ENCODE measurements at places on chromosomes 7 and 10.

GRCh38 chr10:31278279-31278941 is 40.6 kb upstream of the ZEB1 start:
- no peak for DNase-seq

DNA sequence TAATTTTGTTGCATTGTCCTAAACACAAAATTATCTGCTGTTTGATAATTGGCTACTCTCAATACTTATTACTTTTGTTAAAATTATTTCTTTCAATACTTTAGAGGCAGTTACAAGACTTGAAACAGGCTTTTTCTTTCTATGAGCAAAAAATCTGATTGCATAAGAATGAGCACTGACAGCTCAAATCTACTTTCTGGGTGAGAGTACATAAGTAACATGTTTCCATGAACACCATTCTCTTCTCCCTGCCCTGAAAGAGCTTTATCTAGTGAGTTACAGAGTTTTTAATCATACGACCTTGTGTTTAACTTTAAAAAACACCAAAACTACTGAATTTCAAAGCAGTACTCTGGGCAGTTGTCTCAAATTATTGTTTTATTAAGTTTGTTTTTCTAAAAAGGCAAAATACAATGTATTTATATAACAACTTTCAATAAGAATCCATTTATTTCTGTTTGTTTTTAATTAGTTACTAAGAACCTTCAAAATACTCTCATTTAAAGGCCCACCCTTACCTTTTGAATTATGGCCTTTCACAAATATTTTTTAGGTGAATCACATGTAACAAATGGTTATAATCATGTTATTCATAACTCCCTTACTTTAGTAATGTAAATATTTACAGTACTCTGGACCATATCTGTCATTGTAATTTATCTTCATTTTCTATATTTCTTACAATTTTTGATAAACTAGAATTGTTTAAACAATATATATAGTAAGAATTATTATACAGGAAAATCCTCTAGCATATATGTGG is 23.0 kb upstream of the TFAM start:
- no peak for DNase-seq

GRCh38 chr7:42154173-42154572 is 82.8 kb downstream of the GLI3 start:
- DNase-seq = no peak

- DNase-seq = no peak
These were observed 65.2 kb downstream of the KLHDC10 start for GRCh38 chr7:130135208-130136205.

DNA sequence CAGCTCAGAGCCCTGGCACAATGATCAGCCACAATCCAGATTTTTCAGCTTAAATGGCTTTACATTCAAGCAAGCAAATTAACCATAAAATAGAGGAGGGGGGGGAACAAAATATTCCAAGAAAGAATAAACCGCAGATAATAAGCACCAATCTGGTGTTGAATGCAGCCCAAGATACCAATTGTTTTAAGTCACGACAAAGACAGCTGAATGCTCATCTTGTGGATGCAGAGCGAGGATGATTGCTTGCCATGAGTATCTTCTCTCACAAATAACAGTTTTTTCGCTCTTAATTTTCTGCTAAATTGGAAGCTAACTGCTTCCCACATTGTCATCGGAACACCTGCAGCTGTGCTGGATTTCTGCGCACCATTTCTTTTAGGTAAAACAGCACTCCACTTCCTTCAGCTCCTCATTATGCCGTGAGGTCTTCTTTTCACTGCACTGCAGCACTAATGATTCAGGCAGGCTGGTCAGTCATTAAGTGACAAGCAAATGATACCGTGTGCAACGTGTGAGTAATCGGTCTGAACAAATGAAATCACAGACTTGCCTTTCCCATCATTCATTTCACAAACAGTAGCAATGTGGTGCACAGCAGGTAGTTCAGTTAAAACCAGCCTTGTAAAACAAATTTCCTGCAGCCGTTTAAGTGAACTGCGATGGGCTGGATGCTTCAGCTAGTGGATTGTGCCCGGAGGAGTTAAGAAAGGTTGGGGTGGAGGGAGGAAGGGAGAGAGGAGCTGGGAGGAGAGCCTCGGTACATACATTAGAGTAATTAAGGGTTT is 106.4 kb upstream of the CDCA7L start:
- DNase-seq = peak; percentile 2

DNA sequence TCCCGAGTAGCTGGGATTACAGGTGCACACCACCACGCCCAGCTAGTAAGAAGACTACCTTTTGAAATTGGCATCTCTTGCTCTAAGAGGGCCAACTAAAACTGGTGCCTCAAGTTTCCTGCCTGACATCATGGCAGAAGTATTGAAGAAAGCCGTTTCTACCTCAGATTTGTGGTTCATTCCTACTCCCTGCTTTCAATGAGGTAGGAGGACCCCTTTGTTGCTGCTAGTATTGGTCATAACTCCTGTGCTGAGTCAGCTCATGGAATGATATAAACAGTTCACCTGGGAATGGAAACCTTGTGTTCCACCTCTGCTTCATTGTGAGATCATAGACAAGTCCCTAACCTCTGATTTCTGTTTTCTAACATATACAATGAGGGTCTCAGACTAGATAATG is 82.8 kb downstream of the CDK6 start:
- no peak for DNase-seq

DNA sequence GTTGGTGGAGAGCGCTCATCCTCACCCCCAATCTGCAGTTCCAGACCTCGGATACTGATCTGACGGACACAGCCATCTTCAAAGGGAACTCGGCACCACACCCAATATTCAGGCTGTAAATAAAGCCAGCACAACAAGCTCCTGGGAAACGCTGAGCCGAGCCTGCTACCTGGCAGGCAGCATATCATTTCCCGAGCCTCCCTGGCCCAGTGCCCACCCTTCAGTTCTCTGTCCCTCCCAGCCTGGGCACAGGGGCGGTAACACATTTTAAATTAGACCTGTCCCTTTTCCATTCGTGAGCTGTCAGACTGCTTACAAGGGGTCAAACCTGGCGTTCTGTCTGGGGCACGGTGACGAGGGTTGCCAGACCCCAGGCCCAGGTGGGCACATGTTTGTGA is 250.5 kb downstream of the ARHGAP12 start:
- no peak for DNase-seq

GRCh38 chr10:63106111-63106755 is 26.9 kb upstream of the NRBF2 start:
- DNase-seq = peak; percentile 78

- DNase-seq = no peak
These were observed 1.5 kb downstream of the ADCY1 start for GRCh38 chr7:45575501-45576248.

DNA sequence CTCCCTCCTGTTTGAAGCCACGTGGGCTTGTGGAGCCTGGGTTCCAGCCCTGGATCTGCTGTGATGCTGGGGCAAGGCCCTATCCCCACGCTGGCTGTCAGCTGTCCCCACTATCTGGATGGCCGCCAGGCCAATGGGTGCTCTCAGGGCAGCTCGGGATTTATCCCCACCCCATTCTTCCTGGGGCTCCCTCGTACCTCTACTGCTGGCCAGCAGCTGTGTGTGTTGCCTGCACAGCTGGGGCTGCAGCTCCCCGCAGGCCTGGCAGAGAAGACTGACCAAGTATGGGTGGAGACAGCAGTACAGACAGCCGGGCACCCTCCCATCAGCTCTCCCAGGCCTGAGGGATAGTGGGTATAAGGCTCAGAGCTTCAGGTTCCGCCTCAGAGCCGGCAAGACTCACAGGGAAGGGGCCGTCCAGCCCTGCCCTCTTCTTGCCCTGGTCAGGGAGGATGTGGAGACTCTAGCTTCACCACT is 13.6 kb downstream of the CLIP2 start:
- DNase-seq = no peak

DNA sequence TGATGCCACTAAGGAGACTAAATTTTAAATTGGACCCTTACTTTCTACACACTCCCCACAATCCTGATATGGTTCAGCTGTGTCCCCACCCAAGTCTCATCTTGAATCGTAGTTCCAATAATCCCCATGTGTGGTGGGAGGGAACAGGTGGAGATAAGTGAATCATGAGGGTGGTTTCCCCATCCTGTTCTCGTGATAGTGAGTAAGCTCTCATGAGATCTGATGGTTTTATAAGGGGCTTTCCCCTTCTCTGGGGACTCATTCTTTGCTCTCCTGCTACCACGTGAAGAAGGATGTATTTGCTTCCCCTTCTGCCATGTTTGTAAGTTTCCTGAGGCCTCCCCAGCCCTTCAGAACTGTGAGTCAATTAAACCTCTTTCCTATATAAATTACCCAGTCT is 18.4 kb upstream of the BET1 start:
- no peak for DNase-seq

GRCh38 chr10:9596368-9596920 is 1421.2 kb upstream of the CELF2 start:
- peak; percentile 18 for DNase-seq

DNA sequence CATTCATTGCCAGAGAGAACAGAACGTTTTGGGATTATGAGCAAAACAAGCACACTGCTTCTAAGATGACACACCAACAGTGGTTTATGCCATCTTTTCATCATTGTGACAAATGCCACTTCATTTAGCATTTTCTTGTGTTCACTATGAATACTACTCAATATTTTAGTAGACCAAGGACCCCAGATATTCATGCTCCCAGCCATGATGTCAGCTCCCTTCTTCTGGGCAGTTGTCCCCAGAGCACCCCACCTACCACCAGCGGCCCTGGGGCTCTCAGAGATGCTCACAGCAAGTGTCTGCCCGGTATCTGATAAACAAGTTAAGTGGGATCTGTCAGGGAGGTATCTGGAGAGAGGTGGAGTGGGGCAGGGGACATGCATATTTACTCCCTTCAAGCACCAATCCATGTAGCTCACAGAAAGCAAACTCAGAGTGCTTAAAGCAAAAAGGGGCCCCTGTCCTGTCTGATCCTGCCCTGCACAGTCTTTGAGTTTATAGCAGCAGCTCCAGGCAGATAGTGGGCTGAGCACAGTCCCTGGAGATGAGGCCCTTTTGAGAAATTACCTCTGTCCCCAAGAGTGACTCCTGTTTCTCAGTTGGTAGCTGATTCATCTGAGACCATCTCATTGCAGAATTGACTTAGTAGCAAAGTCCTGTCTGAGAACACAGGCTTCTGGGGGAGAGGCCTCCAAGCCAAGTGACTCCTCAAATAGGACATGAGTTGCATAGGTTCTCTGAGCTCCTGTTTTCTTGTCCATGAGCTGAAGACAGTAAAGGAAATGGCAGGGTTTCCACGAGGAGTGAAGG is 281.8 kb upstream of the KLF6 start:
- DNase-seq = no peak

GRCh38 chr10:124743191-124744101 is 732 bp downstream of the FAM53B start:
- peak; percentile 26 for DNase-seq

DNA sequence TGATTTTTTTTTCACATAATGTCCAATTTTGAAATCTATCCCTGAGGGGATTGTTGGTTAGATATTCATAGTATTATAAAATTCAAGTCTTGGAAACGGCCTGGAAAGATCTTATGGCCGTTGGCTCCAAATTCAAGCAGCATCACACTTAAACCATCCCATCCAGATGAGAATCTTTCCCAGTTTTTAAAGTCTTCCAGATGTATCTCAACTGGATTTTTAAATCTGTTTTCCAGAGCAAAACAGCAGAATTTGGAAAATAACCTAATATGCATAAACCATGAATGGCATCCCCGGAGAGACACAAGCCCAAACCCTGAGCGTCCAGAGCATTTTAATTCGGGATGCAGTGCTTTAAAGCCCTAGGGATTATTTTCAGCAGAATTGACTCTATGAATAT is 208.2 kb upstream of the PRKCQ start:
- no peak for DNase-seq

GRCh38 chr10:21285742-21286331 is 239.6 kb downstream of the SKIDA1 start:
- DNase-seq = peak; percentile 51

- no peak for DNase-seq
These were observed 159.1 kb downstream of the CELF2 start for GRCh38 chr10:11176746-11177145.

DNA sequence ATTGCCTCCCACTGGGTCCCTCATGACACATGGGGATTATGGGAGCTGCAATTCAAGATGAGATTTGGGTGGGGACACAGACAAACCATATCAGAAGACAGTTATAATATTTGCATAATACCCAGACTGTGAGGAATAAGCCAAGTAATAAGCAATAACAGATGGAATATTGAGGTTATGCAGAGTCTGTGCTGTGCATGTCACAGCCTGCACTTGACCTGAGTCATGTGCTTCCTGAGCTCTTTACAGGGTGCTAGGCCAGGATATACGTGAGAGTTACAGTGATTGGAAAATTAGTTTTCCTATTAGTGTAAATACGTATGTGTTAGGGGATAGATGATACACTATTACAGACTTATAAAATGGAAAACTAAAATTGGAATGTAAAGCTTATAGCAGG is 288.7 kb downstream of the SDK1 start:
- DNase-seq = no peak

- no peak for DNase-seq
These were observed 144.9 kb downstream of the GRID1 start for GRCh38 chr10:86221442-86222335.

DNA sequence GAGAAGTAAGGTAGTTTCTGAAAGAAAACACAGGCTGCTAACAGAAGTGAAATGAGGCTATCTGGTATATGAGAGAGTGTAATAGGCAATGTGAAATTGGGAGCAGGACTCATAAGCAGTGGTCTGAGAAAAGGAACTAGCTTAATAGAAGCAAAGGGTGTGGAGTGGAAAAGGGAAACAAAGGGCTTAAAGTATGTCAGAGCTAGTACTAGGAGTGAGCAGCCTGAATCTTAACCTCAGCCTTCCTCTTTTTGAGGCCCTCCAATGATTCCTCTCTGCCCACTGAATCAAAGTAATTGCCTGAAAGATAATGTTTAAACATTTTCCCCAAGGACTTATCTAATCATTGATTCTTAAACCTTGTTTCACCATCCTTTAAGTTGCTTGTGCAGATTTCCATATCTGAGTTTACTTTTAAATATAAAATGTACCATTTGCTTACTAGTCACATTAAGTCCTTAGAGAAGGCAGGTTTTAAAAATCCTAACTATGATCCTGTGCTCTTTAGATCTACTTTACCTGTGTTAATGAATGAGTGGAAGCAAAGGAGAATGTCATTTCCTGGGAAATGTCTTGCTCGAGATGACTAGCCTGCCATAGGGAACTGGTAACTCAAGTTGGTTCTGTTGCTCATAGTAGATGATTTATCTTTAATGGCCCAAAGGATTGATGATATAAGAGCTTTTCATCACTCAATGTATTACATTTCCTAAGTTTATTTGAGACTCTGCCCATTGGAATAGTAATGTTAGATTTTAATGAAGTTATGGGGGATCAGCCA is 155.0 kb downstream of the SKAP2 start:
- DNase-seq = no peak

GRCh38 chr7:96737545-96738050 is 28.0 kb upstream of the SEM1 start:
- no peak for DNase-seq

GRCh38 chr7:1403638-1404459 is 55.4 kb downstream of the MICALL2 start:
- DNase-seq = peak; percentile 35

DNA sequence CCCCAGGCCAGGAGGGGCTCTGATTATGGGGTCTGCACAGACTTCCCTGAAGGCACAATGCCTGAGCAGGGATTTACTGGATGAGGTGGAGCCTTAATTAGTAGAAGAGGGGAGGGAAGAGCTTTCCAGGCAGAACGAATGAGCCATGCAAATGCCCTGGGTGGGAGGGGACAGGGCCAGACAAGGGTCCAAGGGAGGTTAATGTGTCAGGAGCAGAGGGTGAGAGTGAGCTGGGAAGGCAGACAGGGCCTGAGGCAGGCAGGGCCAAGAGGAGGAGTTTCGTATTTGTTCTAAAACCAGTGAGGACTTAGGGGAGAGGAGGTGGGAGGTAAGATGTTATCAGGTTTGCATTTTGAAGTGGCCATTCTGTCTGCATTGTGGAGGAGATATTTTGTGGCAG is 65.3 kb downstream of the NPY start:
- no peak for DNase-seq

All from fibroblast of skin of abdomen (primary cell).